ENCODE measurements at places on chromosomes 13 and 19.

DNA sequence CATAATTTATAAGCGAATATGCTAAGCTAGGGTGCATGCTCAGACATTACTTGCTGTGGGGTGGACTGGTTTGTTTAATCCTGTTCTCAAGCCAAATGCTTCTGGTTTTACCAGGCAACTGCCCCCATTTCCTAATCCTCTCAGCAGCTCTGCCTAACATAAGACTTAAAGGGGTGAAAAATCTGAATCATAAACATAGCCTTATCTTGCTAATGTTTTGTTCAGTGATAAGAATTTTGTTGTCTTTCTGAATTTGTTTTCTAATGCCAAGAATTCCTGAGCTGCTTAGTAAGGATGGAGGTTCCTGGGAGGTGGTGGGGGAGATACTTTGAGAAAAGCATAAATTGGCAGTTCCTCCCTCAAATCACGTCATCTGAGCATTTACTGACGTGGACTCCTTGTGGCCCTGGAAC is 42.7 kb downstream of the ING1 start:
- DNase-seq: peak; percentile 19

DNA sequence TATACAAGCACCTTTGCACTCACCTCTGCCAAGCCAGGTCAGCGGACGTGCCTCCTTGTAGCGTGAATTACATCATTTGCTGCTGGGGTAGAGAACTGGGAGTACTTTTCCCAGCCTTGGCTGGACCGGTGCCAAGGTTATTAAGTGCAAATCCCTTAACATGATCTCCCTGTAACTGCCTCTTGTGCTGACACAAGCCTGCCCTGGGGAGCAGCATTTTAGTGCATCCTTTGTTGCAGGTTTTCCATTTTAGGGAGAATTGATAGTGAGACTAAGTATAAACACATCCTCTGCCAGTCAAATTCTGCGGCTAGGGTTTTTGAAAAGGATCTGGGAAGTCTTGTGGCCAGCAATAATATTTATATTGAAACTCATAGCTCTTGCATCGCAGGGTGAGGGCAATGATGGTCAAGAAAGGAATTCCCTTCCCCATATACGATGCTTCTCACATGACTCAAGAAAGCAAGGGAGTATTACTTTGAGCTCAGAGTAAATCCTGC is 32.7 kb upstream of the DCLK1 start:
- DNase-seq: peak; percentile 93

DNA sequence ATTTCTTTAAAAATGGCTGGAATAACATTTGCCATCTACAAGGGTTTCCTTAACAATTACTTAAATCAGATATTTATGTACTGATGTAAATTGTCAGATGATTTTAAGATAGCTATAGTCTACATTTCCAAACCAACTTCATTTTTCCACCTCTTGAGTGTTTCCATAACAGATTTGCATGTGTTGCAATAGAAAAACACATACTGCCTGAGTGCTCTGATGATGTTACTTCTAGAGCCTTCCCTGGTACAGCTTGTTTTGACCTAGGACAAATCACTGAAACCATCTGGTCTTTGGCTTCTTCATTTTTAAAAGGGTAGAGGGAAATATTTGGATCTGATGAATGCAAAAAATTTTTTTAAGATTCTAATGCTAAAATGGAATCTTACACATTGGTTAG is 245.9 kb downstream of the PCDH9 start:
- no peak for DNase-seq

- DNase-seq: no peak
Observed at GRCh38 chr13:72505376-72505775, 222.1 kb downstream of the MZT1 start.

DNA sequence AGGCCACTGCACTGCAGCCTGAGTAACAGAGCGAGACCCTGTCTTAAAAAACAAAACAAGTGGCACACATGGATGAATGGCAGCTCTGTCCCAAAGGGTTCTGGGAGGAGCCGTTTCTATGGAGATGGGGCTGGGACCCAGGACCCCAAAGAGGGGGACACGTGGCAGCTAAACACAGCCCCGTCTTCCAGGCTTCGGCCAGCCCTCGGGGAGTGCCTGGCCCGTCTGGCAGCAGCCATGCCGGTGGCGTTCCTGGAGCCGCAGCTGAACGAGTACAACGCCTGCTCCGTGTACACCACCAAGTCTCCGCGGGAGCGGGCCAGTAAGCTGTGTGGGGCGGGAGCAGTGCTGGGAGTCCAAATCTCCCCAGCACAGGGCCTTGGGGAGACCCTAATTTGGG is 82.4 kb downstream of the RYR1 start:
- no peak for DNase-seq

- no peak for DNase-seq
Observed at GRCh38 chr13:74761801-74762757, 627.9 kb upstream of the KLF12 start.

DNA sequence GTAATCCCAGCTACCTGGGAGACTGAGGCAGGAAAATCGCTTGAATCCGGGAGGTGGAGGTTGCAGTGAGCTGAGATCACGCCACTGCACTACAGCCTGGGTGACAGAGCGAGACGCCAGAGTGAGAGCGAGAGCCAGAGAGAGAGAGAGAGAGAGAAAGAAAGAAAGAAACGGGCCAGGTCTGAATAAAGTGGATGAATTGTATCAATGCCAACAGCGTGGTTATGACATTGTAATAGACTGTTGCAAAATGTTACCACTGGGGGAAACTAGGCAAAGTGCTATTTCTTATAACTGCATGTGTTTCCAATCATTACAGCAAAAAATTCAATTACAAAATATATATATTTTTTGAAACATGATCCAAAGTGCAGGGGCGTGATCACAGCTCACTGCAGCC is 11.8 kb upstream of the BTBD2 start:
- no peak for DNase-seq

DNA sequence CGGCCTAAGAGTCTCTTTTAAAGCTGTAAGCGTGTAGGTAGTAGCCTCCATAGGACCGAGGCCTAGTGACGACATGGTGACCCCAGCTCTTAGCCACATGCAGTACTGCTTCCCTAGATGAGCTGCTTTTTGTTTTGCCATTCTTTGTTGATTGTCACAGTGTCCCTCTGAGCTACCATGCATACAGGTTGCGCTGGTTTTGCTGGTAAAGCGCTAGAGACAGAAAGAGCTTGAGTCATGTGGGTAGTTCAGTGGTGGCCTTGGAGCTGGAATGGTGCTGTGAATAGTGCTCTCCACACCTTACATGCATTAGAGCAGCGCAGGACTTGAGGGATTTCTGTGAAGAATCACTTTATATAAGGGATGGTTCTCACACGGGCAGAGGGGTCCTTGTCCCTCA is 5.1 kb downstream of the HNRNPM start:
- no peak for DNase-seq

- no peak for DNase-seq
Observed at GRCh38 chr13:107277911-107278310, 710.0 kb upstream of the ARGLU1 start.

DNA sequence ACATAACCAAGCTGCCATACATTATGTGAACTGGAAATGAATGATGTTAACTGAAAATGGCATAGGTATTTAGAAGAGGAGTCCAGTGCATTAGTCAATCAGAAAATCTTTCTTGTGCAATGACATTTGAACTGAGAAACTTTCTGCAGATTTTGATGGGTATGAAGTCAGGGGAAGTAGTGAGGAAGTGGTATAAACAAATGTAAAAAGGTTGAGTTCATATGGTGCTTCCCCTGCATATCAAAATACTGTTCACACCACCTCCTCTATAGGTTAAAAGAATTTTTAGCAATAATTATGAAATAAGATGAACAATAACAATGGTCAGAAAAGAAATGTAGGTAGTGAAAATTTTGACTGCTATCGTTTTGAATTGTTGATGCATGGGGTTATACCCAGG is 800.0 kb downstream of the SLITRK6 start:
- no peak for DNase-seq

DNA sequence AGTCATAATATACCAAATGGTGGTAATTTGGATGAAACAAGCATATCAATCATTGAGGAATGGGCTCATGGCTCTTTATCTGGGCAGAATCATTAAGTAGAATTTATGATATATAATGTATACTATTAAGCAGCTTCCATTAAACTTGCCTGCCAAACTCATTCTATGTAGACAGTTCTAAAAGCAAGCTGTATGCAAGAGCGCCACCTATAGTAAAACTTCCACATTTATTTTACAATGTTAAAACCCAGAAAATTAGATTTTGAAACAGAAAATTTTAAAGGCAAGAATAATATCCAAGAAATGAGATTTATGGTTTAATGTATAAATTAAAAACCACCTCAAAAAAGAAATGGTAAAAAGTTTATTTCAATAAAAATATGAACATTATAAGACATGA is 161.5 kb downstream of the MZT1 start:
- DNase-seq: no peak

DNA sequence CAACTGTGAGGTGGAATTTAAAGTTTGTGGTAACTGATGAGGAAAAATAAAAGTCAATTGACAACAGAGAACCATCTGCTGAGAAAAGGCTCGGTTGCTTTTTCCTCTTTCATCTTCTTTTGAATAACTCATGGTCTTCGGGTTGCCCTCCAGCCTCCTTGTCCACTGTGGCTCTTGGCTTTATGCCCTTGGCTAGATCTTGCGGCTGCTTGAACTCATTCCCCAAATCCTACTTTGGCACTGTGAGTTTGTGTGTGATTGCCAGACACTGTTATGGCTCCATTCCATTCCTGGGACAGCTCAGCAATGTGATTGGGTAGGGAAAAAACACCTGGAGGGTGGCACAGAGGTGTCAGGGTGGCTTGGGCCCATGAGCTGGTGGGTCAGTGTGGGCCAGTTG is 387.4 kb downstream of the DLEU7 start:
- DNase-seq: no peak
